Mesothelial cell of epicardium (in vitro differentiated cells): ENCODE measurements at places on chromosomes 3 and 15.

- peak; percentile 82 for DNase-seq
- H3K4me1 ChIP-seq: peaks cover 14% of the 10 kb centered on the region
- peak overlapping the region; percentile 64 for H3K4me3 ChIP-seq
- peaks cover 15% of the 10 kb centered on the region for H3K27me3 ChIP-seq
- H3K36me3 ChIP-seq: peaks cover 7% of the 10 kb centered on the region
- H3K27ac ChIP-seq: peak overlapping the region; percentile 48
Observed at GRCh38 chr3:48661501-48662144, 1.1 kb downstream of the CELSR3 start.

GRCh38 chr15:70113304-70113700 is 15.6 kb upstream of the TLE3 start:
- H3K4me1 ChIP-seq: peaks cover 53% of the 10 kb centered on the region
- H3K36me3 ChIP-seq: no peaks in the 10 kb centered on the region
- no peak for DNase-seq
- H3K27me3 ChIP-seq: peaks cover 8% of the 10 kb centered on the region
- H3K27ac ChIP-seq: no peak overlapping the region
- no peak overlapping the region for H3K4me3 ChIP-seq

DNA sequence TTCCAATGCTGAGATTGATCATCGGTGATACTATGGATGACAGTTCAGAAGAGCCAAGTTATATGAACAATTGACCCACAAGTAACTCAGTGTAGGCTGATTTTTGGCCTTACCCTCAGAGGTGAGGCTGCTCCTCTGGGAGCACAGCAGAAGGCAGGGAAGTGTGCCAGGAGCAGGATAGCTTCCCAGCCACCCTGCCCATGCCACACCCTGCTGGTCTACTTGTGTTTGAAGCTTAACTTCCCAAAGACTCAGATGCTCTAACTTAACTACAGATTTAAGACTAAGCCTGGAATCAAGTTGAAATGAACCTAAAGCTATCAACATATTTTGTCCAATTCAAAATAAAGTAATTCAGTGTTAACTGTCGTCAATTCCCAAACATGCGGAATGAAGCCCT is 77.5 kb downstream of the BOC start:
- H3K27me3 ChIP-seq: no peaks in the 10 kb centered on the region
- H3K27ac ChIP-seq: no peak overlapping the region
- no peak for DNase-seq
- H3K36me3 ChIP-seq: peaks cover 20% of the 10 kb centered on the region

DNA sequence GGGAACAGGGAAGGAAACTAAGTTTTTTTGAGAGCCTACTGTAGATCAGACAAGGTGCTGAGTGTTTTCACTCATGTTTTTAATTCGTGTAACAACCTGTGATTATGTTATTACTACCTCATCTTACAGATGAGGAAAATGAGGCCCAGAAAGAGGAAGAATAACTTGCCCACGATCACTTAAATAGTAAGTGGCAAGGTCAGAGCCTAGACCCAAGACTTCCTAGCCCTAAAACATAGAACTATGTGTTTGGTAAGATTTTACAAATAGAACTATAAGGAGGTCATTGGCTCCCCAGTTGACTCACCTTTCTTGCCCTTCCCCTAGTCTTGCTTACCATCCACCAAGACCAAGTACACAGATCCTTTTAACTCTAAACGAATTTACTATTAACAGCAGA is 13.7 kb downstream of the SENP8 start:
- no peak overlapping the region for H3K27ac ChIP-seq
- no peak for DNase-seq
- peaks cover 14% of the 10 kb centered on the region for H3K4me1 ChIP-seq
- H3K27me3 ChIP-seq: no peaks in the 10 kb centered on the region
